ENCODE measurements at places on chromosomes 12 and 14. TPM values are rescaled to one million over a fixed set of nuclear protein-coding genes. Genes with fewer than 3 reads are reported as not detected.
A peak's percentile ranks its signal among the peaks of the same experiment; 100 is the strongest.

Gene DNAI7
- total RNA-seq = 0.29 TPM

Gene RDH12
- 0.29 TPM for total RNA-seq

Gene TWF1
- 180 TPM for total RNA-seq

Gene ESPL1
- 0.72 TPM for total RNA-seq

- DNase-seq = no peak
Measured at GRCh38 chr12:105820429-105821125, 318.2 kb downstream of the NUAK1 start.

DNA sequence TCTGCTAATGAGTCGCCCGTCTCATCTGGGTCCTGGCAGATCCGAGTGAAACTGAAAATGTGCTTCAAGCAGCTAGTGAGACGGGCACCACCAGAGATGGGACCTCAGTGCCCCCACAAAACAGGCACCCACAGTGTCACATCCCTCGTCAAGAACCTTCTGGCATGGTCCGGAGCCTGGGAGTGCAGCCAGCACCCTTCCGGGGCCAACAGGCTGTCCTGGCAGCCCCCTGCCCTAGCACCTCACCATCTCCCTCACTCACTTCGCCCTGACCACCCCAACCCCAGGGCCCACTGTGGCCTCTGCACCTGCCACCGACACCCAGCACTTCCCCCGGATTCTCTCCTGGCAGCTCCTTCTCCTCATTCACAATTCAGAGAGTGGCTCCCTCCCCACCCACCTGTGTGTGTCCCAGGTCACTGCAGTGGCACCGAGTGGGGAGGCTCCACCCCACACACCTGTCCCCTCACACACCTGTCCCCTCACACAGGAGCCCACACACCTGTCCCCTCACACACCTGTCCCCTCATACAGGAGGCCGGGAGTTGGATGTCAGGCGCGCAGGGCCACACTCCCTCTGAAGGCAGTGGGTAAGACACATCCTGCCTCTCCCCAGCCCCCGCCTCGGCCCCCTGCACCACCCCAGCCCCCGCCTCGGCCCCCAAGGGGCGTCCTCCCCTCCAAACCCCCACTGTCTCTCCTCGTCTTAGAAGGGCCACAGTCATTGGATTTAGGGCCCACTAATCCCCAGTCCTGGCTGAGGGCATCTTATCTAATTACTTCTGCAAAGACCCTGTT lies 7.9 kb downstream of the GALNT9 start:
- peak; percentile 87 for DNase-seq

- peak; percentile 95 for DNase-seq
Measured at GRCh38 chr14:64788706-64789105, 84.5 kb downstream of the PLEKHG3 start.

All from osteoblast (primary cell).